Uterus (tissue), 4 donors: ENCODE measurements at places on chromosomes 5 and 9. TPM values are rescaled to one million over a fixed set of nuclear protein-coding genes. Genes with fewer than 3 reads are reported as not detected.

GRCh38 chr5:139181835-139182452, 16.2 kb downstream of the SIL1 start:
- DNase-seq: peak; percentile 27

- no peak for DNase-seq
Measured at GRCh38 chr5:137533963-137534362, 34.8 kb upstream of the SPOCK1 start.

GRCh38 chr5:151259931-151260330, 6.9 kb downstream of the GM2A start:
- no peak for DNase-seq

DNA sequence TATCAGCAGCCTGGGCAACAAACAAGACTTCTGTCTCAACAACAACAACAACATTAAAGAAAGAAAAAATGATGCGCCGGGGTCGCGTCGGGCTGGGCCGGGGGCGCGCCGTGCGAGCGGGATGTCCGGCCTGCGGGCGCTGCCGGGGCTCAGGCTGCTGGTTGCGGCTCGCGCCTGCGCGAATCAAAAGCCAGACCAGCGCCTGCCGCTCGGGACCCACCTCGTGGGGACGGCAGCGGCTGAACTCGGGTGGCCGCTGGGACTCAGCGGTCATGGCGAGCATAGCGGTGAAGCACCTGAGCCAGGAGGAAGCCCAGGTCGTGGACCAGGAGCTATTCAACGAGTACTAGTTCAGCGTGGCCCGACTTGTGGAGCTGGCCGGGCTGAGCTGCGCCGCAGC, 11.9 kb upstream of the NHP2 start:
- DNase-seq: no peak

BHMT2 gene
- total RNA-seq: 16.4 TPM

GRCh38 chr9:76882686-76883085, 23.2 kb downstream of the PRUNE2 start:
- no peak for DNase-seq

- no peak for DNase-seq
Measured at GRCh38 chr9:104092192-104092591, 1.9 kb upstream of the SMC2 start.

DNA sequence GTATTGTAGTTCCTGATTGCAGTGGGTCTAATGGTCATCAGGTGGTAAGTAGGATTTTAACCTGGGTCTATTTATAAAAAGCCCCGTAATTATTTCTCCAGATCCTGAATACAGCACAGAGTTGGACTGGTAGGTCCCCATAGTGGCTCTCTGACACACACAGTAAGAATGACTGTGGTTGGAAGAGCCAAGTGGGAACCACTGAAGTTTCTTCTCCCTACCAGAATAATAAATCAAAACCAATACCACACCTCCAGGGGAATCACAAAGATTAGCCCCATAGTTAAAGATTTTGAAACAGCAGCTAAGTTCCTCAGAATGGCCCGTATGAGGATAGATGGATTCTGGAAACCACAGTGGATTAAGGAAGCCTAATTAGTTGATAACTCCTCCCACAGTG, 68.4 kb upstream of the ZFR start:
- DNase-seq: no peak

- no peak for DNase-seq
Measured at GRCh38 chr5:78624992-78625391, 23.6 kb downstream of the LHFPL2 start.

TMEM215 gene
- total RNA-seq: not detected

GRCh38 chr9:10242255-10242654, 370.5 kb downstream of the PTPRD start:
- DNase-seq: no peak

GRCh38 chr9:78997296-78997695, 574.5 kb upstream of the TLE4 start:
- DNase-seq: no peak

DNA sequence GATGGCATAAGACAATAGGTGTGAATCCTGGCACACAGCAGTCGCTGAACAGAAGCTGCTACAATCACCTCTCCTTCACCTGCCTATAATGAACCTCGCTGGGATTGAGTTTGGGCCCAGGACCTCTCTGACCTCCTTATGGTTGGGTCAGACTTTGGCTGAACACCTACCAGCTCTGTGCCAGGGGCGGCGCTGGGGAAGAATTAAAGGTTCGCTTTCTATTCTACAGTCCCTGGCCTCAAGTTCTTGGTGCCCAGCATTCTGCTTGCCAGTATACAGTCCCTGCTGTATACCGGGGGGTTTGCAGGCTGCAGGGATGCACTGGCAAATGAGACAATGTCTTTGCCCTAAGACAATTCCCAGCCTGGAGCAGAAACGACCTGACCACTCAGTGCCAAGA, 895 bp upstream of the STRBP start:
- DNase-seq: no peak

GRCh38 chr5:104344809-104345208, 782.2 kb upstream of the NUDT12 start:
- DNase-seq: no peak

DNA sequence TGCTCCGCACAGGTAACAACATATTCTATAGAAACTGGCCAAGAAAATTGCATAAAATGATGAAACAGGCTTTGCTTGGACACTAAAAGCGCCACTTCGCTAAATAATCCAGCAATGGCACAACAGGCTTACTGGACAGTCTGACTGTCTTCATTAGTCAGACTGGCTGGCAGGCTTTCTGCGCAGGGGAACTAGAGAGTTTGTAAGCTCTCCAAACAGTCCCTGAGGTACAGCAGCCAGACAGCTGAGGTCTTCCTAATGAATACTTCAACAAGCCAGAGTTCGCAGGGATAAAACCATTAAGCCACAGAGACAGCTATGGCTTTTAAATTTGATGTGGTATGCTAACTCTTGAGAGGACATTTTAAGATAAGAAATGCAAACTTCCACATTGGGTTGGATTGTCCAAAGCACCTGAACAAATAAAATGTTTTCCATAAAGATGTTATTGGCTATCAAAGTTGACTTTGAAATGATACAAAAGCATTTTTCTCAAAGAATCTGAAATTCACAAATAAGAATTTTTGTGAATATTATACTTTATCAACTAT, 20.7 kb downstream of the PLK2 start:
- DNase-seq: no peak

GRCh38 chr5:6183391-6184390, 194.7 kb downstream of the MED10 start:
- DNase-seq: no peak

DNA sequence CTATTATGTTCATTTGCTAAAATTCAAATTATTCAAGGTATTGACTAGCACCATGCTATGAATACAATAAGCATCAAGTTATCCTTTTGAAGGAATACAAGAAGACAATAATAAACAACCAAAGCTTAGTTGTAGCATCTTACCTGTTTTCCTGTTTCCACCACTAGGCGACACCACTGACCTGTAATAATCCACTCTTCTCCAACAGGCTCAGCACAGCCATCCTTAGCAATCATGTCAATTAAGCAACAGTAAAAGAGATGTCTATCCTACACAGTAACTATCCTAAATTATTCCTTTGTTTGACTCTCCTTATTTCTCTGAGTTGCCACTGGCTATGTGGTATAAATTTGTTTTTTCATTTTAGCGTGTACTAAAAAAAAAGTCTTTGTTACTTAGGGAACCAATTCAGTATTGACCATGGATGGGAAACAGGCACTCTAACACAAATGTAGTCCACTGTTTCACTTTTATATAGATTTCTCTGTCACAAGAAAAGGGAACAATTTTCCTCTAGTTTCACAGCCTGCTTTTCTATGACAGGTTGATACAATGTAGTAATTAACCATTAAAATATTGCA, 46.2 kb downstream of the PCA3 start:
- no peak for DNase-seq

GRCh38 chr5:82010696-82011095, 38.9 kb downstream of the ATG10 start:
- DNase-seq: no peak

GRCh38 chr9:129938291-129938979, 103.2 kb downstream of the USP20 start:
- no peak for DNase-seq

GRCh38 chr5:141488591-141489561, at the start of gene PCDHGC5:
Gene PCDHGC5 (plus strand): TSS chr5:141489081. CDS start chr5:141489241, 160 bp downstream.
- DNase-seq: no peak

GRCh38 chr9:123063177-123063598, 29.7 kb downstream of the GPR21 start:
- no peak for DNase-seq

GRCh38 chr9:22354699-22355384, 91.8 kb upstream of the DMRTA1 start:
- no peak for DNase-seq
